Bronchial smooth muscle cell (primary cell): ENCODE measurements at places on chromosomes 6 and 20. TPM values are rescaled to one million over a fixed set of nuclear protein-coding genes. Genes with fewer than 3 reads are reported as not detected.

Gene OR2H1
- not detected in 2 replicates for total RNA-seq

Gene VAPB
- total RNA-seq, result 8.0 and 15.5 TPM in 2 replicates

Gene VSTM2L
- 0.32 and 2.7 TPM in 2 replicates for total RNA-seq

Gene TRAPPC3L
- 0.09 and 0.16 TPM in 2 replicates for total RNA-seq

Gene SLC26A8
- total RNA-seq, result under 0.01 TPM in 1 of 2 replicates, not detected in the other

Gene PLCB1
- 17.3 and 24.9 TPM in 2 replicates for total RNA-seq

Gene TMEM217
- total RNA-seq, result 1.3 and 2.0 TPM in 2 replicates

Gene MOG
- not detected in 2 replicates for total RNA-seq

Gene TBXT
- total RNA-seq, result not detected in 2 replicates

Gene SIM1
- not detected in 2 replicates for total RNA-seq

Gene LY6G5C
- 0.09 and 0.63 TPM in 2 replicates for total RNA-seq

Gene MYLK2
- total RNA-seq, result under 0.01 TPM in 1 of 2 replicates, not detected in the other

Gene LY6G6C
- total RNA-seq, result not detected in 2 replicates

Gene FILIP1
- 0.16 and 0.52 TPM in 2 replicates for total RNA-seq
